Esophagus squamous epithelium (tissue), 5 donors: ENCODE measurements at places on chromosomes 11 and 22.

DNA sequence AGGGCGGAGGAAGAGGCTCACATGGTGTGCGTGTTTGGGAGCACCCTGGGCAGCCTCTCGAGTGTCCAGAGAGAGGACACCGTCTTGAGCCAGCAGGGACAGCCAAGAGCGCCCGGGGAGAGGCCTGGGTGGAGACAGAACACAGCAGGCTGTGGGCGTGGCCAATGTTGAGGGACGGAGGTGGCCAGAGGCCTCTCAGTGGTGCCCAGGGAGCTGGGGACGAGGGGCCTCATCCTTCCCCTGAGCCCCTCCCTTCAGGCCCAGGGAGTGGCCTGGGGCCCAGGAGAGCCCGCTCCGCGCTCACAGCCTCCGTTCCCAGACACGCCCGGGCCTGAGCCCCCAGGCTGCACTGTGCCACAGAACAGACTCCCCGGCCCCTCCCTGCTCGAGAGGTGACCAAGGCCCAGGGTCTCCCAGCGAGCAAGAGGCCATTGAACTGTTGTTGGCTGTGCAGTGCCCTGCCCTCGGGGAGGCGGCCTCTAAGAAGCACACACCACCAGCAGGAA lies 48.4 kb downstream of the CDKN1C start:
- no peak for DNase-seq

DNA sequence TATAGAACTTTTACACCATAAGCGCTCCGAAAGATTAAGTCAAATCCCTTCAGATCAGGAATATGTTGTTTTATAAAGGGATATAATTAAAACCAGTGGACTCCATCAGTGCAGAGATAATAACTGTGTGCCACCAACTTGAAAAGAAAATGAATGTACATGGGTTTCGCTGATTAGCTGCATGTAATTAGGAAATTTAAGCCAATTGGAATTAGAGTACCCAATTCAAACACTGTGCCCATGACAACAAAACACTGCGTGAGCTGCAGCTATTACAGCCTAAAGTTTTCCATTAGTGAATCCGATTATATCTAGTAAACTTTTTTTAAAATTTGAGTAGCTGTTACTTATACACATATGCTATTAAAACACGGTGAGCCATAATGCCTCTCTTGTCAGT lies 392.3 kb upstream of the ARHGAP42 start:
- no peak for DNase-seq

- DNase-seq, result no peak
Measured at GRCh38 chr22:37186228-37186996, 1.6 kb downstream of the C1QTNF6 start.

GRCh38 chr11:34264303-34265110 lies 93.3 kb downstream of the ABTB2 start:
- DNase-seq, result no peak

DNA sequence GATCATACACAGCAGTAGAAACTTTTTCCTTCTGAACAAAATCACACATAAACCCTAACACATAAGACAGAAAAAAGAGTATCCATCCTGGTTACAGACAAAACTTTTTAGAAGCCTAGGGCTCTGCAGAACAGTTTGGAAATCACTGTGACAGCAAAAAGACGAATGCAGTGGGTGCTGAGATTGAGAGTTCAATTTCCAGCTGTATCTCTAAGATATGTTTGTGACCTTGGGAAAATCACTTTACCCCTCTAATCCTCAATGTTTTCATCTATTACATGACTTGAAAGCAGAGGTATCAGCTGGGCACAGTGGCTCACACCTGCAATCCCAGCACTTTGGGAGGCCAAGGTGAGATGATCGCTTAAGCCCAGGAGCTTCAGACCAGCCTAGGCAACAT lies 128.5 kb downstream of the SIK3 start:
- no peak for DNase-seq

- no peak for DNase-seq
Measured at GRCh38 chr11:105910095-105910715, 111.8 kb downstream of the MSANTD4 start.

- no peak for DNase-seq
Measured at GRCh38 chr11:75350743-75351540, 519 bp downstream of the ARRB1 start.

DNA sequence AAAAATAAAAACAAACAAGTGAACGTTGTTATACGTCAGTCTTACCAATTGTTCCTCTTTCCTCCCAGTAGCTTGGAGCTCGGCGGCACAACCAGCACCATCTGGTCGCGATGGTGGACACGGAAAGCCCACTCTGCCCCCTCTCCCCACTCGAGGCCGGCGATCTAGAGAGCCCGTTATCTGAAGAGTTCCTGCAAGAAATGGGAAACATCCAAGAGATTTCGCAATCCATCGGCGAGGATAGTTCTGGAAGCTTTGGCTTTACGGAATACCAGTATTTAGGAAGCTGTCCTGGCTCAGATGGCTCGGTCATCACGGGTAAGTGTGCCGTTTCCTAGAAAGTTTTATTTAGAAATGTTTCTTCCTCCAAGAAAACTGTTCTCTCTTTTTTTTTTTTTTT lies 47.9 kb downstream of the PPARA start:
- DNase-seq, result no peak

GRCh38 chr11:32034149-32034548 lies 56.7 kb upstream of the RCN1 start:
- no peak for DNase-seq

GRCh38 chr11:28835790-28836189 lies 727.6 kb downstream of the METTL15 start:
- no peak for DNase-seq

GRCh38 chr11:102359372-102359771 lies 12.4 kb downstream of the BIRC2 start:
- no peak for DNase-seq

DNA sequence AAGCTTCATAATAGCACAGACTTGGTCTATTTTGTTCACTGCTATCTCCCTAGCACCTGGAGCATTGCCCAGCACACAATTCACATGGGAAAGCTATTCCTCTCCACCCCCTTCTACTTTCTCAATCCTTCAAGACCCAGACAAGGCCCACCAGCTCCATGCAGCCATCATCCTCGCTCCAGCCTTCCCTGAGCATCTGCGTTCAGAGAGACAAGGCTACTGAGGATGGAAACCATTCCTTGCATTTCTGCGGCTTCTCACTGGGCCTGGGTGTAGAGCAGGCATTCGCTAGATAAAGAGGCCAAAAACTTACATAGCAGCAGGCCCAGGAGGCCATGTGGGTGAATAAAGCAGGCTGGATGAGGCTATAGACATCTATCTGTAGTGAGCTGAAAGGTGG lies 530.8 kb downstream of the BUD13 start:
- no peak for DNase-seq

DNA sequence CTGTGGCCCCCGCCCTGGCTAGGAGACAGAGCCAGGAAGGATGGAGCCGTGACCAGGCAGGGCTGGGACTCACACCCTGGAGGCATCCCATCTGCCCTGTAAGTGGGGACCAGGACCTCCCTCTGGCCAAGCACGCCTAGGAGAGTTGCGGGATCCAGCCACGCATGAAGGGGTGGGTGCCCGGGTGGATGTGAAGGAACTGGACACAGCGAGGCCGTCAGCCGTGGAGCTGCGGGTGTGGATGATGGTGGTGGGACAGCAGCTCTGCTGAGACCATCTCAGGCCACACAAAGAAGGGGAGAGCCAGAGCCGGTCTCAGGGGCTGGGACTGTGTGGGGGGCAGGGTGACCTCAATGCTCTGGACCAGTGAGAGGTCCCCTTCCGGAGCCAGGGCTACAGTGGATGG lies 746.4 kb downstream of the BRD1 start:
- no peak for DNase-seq

- DNase-seq, result no peak
Measured at GRCh38 chr11:113238721-113239120, 75.7 kb upstream of the TTC12 start.

DNA sequence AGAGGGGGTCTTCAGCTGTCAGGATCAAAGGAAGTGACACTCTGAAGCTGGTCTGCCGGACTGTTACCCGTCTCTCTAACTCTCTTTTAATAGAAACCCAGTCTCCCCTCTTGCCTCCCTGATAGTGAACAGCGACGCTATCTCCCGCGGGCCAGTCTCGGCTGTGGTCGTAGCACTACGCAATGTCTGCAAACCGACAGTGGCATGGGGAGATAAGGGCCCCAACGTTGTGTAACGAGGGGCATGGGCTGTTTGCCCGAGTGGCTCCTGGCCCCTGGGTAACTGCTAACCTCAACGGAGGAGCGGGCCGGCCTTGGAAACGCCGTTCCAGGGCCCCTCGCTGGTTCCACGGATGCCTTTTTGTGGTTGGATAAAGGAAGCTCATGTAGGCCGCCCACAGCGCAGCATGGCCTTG lies 23.3 kb downstream of the ZBTB16 start:
- DNase-seq, result no peak

- no peak for DNase-seq
Measured at GRCh38 chr11:106765469-106766258, 252.6 kb downstream of the GUCY1A2 start.

- no peak for DNase-seq
Measured at GRCh38 chr22:35276019-35276418, 18.7 kb downstream of the HMGXB4 start.

DNA sequence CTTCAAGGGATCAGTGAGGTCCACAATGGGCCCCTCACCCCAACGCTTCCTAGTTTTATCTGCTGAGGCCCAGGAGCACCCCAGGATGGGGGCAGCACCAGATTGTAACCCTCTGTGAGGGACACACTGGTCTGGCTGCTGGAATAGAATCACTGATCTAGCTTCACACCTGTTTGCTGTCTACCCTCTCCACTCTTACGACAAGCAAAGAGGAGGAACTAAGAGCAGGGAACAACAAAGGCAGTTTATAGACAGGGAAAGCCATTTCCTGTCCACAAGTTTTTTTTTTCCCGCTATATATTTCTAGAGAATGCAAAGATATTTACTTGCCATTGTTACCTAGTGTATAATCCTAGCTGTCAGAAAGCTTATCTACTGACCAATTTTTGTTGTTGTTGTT lies 61.0 kb upstream of the CRTAM start:
- no peak for DNase-seq

DNA sequence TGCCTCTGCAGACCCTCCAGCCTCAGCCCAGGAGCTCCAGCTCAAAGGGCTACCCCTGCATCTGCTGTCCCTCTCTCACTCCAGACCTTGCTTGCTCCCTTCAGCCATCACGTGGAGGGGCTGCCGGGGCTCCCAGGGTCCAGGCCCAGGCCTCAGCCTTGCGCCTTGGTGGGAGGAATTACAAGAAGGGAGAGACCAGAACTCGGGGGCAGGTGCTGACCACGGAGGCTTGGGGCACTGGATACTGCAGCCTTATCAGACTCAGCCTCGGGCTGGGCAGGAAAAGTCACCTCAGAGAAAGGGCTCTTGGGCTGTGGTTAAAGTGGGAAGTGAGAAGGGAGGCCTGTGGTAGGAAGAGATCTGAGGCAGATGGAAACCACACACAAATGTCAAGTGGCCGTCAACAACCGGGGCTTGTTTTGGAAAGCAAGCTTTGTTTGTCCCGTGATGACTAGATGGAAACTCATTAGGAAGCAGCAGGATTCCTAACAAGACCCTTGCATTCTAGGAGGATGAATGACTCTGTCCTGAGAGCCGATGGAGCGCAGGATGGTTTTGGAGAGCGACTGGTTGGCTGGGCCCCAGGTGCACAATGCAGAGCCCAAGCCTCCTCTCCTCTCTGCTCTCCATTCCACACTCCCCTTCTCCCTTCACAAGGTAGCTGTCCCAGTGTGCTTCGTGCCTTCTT lies 1321.7 kb downstream of the TBC1D22A start:
- DNase-seq, result no peak

DNA sequence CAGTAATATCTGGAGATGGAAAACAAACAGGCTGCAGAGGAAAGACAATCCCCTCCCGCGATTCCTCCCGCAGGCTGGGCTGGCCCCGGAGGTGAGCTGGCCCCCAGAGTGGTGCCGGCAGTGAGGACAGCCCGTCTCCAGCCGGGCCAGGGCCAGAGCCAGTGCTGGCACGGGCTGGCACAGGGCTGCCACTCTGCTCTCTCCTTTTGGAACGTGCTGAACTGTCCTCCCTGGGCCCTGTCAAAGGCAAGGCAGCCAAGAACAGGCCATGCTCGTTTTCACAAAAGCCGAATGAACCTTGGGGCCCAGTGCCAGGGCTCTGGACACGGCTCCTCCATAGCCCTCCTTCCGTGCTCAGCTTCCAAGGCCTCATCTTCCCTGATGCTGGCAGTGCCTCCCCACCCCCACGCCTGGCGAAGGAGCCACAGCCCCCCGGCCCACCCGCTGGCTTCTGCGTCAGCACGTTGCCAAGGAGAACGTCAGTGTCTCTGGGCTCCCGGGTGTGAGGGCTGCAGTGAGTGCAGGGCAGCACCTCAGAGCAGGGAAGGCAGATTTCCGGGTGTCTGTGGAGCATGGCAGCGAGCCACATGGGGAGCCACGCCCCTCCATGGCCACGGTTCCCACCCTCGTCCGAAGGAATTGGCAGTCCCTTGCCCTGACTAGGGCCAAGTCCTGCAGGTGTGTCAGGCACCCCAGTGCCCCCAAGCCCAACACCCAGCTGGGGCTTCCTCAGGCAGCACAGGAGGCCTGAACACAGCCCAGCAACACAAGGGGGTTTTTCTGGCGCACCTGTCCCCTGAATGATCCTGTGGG lies 28.6 kb downstream of the GNAZ start:
- no peak for DNase-seq

DNA sequence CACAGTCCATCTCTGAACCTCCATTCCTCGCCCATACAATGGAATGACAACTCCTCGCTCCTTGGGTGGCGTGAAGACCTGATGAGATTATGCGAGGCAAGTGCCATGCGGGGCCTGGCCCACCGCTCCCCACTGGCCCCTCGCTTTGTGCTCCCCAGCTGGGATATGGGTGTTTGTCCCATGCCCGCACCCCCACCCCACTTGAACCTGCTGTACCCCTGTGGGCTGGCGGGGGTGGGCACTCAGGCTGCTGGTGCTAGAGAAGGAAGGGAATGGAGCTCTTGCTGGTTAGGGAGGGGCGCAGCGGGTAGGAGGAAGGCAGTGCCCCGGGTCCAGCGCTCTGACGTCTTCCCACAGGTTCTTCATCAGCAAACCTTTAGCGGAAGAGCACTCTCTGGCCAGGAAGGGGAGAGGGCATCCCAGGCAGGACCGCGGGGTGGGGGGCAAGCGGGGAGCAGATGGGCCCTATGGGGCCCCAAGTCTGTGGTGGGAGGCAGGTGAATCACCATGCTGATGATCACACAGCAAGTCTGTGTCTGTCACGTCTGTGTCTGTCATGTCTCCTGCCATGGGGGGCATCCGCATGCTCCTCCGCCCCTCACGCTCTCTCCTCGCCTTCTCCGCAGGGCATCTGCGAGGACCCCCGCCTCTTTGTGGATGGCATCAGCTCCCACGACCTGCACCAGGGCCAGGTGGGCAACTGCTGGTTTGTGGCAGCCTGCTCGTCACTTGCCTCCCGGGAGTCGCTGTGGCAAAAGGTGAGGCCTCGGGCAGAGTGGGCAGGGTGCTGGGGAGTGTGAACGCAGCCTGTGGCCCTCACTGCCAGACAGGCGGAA lies 9.4 kb upstream of the OMP start:
- DNase-seq, result no peak

- DNase-seq, result no peak
Measured at GRCh38 chr22:35558031-35558430, 17.4 kb downstream of the RASD2 start.

- DNase-seq, result no peak
Measured at GRCh38 chr11:5701055-5701577, 11.5 kb downstream of the TRIM22 start.

- DNase-seq, result no peak
Measured at GRCh38 chr11:116310698-116311097, 462.1 kb downstream of the BUD13 start.
